ENCODE measurements at places on chromosomes 1 and 21.

- no peak for DNase-seq
Measured at GRCh38 chr1:164836614-164837018, 277.6 kb downstream of the PBX1 start.

GRCh38 chr1:194658090-194658439 is 1471.7 kb upstream of the B3GALT2 start:
- peak; percentile 78 for DNase-seq

- DNase-seq = peak; percentile 24
Measured at GRCh38 chr1:15260418-15261154, 13.6 kb downstream of the FHAD1 start.

GRCh38 chr1:20240012-20240411 is 50.7 kb upstream of the VWA5B1 start:
- DNase-seq = no peak

- no peak for DNase-seq
Measured at GRCh38 chr1:115976921-115977498, 697 bp downstream of the SLC22A15 start.

GRCh38 chr1:204684206-204684570 is 1.4 kb downstream of the LRRN2 start:
- DNase-seq = no peak

- no peak for DNase-seq
Measured at GRCh38 chr1:64810001-64810400, 65.1 kb downstream of the RAVER2 start.

DNA sequence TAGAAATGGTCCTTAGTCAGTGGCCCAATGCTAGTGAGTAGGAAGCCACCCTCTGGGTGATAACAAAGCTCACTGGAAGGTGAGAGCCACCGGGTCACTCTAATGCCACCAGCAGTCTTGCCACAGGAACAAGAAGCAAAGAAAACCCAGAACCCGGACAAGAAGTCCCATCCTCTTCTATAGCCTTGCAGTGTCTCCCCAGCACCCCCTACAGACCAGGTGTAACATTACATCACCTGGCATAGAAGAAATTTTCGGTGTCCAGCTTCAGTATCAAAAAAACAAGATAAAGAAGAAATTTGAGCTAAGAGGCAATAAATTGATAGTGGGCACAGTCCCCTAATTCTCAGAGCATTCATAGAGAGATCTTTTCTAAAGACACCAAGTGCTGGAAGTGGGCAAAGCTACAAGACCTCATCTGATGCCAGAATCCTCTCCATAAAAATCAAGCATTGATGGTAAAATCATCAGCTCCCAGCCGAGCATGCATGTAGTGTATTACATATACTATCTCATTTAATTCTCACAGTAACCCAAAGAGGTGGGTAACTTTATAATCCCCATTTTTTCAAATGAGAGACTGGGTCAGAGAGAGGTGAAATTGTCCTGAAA is 491.0 kb downstream of the MATN1 start:
- no peak for DNase-seq

DNA sequence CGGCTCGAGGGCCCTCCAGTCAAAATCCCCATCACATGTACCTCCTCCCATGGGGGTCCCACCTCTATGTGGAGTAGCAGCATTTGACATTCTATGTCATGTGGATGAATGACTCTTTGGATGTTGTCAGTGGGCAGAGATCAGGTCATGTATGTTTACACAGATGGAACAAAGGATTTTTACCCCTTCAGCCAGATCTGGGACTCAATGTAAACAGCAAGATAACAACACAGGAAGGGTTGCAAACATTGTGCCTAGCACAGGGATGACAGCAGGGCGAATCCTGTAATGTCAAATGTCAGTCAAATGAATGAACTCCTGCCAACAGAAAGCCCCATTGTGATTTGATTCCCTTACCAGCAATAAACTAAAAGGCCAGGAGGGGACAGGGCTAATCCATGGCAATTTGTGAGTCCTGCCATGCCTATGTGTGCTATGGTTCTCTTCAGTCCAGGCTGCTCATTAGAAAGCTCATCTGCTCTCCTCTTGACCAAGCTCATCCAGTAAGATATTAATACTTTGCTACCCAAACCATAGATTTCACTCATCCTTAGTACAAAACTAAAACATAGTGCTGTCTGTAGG is 60.3 kb downstream of the PGBD5 start:
- DNase-seq = no peak

GRCh38 chr1:16112596-16113555 is 39.4 kb upstream of the FAM131C start:
- peak; percentile 35 for DNase-seq

GRCh38 chr21:33022489-33022827 is 3.3 kb upstream of the OLIG2 start:
- no peak for DNase-seq

GRCh38 chr1:196423612-196424011 is 184.6 kb downstream of the KCNT2 start:
- peak; percentile 69 for DNase-seq

DNA sequence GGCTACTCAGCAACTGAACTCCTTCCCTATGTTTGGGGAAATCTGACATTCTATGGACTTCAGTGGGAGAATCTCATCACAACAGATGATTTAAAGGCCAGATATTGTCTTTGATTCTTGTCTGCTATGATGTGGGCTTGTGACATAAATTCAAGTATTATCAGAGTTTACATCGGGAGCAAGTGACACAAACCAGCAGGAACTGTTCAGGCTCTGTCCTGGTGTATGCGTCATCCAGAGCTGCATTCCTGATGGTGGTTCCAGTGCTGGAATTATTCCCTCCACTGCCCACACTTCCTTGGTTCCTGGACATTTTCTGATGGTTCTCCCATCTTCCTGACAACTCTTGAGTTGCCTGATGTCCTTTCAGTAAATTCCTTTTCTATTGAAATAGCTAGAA is 10.8 kb upstream of the LSM10 start:
- peak; percentile 10 for DNase-seq

GRCh38 chr1:19405761-19406487 is 79.4 kb downstream of the CAPZB start:
- peak; percentile 37 for DNase-seq

GRCh38 chr1:185610954-185611353 is 123.2 kb upstream of the HMCN1 start:
- no peak for DNase-seq

DNA sequence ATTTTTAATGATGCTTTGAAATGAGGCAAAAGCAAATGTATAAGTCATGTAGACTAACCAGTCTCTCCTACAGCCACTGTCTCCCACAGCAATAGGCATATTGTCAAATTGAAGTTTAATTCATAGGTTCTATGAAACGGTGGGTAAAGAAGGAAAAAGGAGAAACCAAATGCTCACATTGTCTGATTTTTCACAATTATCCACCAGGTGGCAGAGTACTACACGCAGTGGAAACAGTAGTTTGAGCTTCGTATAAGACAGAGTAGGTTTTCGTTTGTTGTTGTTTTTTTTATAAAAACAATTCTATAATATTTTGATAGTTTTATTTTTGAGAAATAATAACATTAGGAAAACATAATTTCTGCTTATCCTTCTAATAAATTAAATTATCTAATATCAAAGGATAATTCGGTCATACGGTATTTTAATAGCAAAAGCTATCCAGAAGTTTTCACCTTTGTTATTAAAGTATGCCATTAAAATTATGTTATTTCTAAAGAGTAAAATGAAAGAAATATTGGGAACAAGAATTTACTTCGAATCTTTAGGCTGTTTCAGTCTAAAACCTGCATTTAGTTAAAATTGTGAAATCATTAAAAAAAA is 39.1 kb downstream of the TYW3 start:
- peak; percentile 55 for DNase-seq

DNA sequence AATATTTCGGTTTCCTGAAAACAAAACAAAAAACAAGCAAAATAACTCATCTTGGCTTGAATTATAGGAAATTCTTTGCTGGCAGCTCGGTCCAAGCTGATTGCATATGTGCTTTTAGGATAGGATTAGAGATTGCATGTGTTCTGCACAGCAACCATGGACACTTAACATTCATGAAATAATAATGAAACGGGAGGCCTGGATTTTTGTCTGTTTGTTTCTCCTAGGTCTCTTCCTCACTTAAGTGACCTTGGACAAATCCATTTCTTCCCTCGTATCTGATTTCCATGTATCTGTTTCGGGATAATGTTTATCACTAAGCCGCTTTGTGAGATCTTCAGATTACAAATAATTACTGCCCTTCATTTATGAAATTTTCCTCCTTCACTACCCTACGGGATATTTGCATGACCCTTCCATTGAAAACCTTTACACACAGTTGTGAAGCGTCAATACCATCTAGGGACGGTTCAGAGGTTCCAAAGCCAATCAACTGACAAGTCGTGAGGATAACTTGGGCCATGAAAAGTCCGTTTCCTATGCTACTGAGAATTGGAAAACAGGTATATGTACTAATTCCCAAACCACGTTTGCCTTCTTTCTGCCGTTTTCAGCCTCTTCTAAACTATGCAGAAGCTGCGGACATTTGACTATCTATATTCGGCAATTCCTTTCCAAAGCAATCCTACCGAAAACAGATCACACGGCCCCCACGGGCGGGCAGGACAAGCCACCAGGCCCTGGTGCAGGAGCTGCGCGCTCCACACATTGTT is 1.3 kb upstream of the H3-3A start:
- DNase-seq = no peak

GRCh38 chr1:35506960-35507912 is 50.0 kb downstream of the KIAA0319L start:
- DNase-seq = no peak

- no peak for DNase-seq
Measured at GRCh38 chr1:177798614-177799013, 171.2 kb downstream of the SEC16B start.
